Activated CD8-positive, alpha-beta T cell treated with anti-CD3 and anti-CD28 coated beads for 36 hours (primary cell): ENCODE measurements at places on chromosomes 6 and 20. TPM values are rescaled to one million over a fixed set of nuclear protein-coding genes. Genes with fewer than 3 reads are reported as not detected.
A peak's percentile ranks its signal among the peaks of the same experiment; 100 is the strongest.

TASP1 gene
- total RNA-seq = 8.8 TPM

- DNase-seq = no peak
Observed at GRCh38 chr6:56625356-56625755, 17.3 kb downstream of the DST start.

- DNase-seq = no peak
Observed at GRCh38 chr6:75479712-75480111, 13.9 kb downstream of the FILIP1 start.

PRR18 gene
- 0.27 TPM for total RNA-seq

- no peak for DNase-seq
Observed at GRCh38 chr20:11275740-11276139, 601.9 kb upstream of the JAG1 start.

ADGRB3 gene
- not detected for total RNA-seq

CTCFL gene
- total RNA-seq = not detected

- DNase-seq = peak; percentile 57
Observed at GRCh38 chr6:45156075-45156474, 172.1 kb upstream of the RUNX2 start.

- no peak for DNase-seq
Observed at GRCh38 chr20:59696476-59696875, 92.1 kb downstream of the PHACTR3 start.

DNA sequence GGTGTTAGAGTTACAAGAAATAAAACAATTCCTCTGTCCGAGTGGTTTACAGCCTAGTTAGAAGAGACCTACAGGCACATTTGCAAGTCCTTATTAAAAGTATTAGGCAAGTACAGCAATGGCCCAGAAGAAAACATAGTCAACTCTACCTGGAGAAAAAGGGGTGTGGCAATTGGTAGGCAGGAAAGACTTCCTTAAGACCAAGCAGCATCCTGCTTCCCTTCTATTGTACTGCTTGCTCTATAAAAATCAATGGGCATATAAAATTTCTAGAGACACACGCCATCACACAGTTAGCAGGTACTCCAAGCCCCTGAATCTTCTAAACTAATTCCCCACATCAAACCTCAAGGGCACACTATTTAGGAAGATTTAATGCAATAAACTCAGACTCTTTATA lies 185.6 kb downstream of the ATXN1 start:
- DNase-seq = no peak

DNA sequence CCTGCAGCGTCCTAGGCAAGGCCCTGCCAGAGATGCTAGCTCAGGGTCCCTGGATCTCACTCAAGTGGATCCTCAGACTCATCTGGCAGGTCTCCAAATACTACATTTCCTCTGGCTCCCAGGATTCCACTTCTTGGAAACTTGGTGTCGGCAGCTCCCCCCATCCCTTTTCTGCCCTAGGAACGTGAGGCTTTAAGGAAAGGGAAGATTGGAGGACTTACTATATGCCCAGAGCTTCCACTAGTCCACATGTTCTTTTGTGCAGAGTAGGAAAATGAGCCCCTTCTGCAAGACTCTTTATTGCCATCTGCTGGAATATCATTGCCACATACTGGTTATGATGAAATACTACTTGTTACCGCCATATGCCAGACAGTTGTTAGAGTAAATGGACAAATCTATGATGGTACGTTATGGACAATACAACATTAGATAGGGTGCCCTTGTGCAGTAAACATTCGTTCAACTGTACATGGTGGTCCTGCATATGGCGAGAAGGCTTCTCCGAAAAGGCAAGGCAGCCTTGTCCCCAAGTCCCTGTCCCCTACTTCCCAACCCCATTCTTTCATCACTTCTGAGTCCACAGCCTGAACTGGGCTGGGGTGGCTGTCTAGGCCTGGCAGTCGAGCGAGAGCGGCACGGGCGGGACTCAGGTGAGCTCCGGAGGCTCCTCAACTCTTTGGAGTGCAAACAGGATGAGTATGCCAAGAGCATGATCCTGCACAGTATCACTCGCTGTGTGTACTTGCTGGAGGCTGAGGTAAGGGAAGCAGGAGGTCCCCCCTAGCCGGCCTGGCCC lies 780 bp downstream of the ARMC12 start:
- peak; percentile 13 for DNase-seq

DNA sequence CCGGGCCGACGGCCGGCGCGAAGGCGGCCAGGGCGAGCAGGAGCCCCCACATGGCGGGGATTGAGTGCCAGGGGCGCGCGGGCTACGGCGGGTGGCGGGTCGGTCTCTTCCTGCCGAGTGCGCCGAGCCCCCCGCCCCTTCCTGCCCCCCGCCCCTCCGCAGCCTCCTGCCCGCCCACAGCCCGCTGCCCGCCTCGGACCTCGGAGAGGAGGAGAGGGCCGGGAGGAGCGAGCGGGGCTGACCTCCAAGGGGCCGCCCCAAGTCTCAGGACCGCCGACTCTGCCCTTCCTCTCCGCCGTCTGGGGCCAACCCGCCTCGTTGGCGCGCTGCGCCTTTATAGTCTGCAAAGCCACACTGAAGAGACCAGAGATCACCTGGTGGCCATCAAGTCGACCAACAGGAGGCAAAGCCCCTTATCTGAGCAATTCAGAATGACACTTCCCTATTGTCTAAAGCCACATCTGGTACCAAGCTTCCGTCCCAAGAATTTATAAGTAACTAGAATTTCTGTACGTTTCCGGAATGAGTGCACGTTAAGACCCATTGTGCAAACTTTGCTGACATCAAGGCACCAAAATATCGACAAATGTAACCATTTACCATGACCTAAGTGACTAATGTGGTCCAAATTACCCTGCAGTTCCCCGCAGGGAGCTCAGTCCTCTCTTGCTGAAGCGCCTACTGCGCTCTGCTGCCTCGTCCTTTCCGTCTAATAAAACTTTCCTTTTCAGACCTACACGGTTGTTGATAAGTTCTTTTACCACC lies at the start of gene CPXM1:
CPXM1 (minus strand) TSS at position 107 of the 765 bp plus-strand sequence; CDS start at position 52, 55 bp downstream.
- DNase-seq = peak; percentile 46

ENPP4 gene
- total RNA-seq = 7.3 TPM

GRCh38 chr20:237929-238328 lies 10.9 kb downstream of the DEFB129 start:
- no peak for DNase-seq

- no peak for DNase-seq
Observed at GRCh38 chr20:2467412-2467811, 3.2 kb downstream of the SNRPB start.

GRCh38 chr6:107540465-107540857 lies 50.5 kb downstream of the SOBP start:
- DNase-seq = no peak
